Inflammatory macrophage treated with lipopolysaccharide for 1 hour (primary cell): ENCODE measurements at places on chromosomes 5 and 9.

GRCh38 chr5:144201588-144201987 is 30.9 kb downstream of the KCTD16 start:
- DNase-seq, result no peak

DNA sequence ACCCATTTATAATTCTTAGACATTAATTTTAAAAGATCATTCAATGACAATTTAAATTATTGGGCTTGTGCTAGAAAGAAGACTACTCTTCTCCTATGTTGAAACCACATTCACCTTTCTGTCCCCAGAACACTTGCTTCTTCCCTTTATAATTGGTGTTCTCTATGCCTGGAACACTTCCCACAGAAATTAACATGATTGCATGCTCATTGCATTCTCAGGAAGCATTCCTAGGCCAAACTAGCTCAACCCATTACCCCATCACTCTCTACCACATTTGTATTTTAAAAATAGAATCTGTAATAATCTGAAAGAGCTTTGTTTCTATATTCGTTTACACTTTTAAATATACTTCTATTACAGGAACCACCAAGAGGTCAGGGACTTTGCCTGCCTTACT is 184.7 kb downstream of the MEF2C start:
- DNase-seq, result no peak

DNA sequence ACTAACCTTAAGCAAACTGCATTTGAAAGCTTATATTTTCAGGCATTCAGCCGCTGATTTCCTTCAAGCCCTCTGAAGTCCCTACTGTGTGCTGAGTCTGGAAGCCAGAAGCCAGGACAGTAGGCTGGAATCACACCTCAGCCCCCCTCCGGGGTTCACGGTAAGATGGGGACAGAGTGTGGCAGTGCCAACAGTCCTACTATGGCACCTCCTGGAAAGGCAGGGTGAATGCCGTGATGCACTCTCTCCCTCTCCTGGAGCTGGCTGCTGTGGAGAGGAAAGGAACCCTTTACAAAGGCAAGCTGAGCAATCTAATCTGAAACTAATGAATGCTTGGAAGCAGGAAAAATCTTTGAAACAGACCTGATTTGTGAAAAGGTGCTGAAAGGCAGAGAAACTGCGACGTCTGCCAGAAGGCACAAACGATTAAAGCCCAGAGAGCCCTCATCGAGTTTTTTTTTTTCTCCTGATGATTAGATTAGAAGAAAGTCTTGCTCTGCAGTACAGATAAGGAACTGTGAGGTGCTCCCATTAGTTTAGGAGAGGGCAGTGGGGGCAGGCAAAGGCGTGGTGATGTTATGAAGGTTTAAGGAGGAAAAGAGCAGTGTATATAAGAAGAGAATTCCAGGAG is 21.0 kb downstream of the ANKH start:
- no peak for DNase-seq

DNA sequence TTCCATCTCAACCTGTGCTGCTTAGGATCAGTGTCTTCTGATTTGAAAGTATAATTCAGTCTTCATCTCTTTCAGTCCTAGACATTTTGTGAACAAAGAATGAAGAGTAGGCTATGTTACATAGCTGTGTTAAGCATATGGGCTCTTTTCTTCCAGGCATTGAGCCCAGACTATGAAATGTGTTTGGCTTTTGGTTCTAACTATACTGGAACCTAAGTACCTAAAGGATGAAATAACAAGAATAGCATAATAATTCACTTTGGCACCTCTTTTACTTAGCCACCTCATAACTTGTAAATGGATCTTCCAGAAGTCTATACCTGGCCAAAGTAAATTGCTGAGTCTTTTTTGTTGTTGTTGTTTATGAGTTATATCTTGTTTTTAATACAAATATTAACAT is 71.4 kb downstream of the SLF1 start:
- no peak for DNase-seq

- no peak for DNase-seq
Measured at GRCh38 chr9:137168904-137169856, 671 bp downstream of the LRRC26 start.

GRCh38 chr9:87826331-87826730 is 56.3 kb upstream of the SPATA31E1 start:
- no peak for DNase-seq

- no peak for DNase-seq
Measured at GRCh38 chr5:40312205-40312604, 367.5 kb upstream of the PTGER4 start.

- DNase-seq, result no peak
Measured at GRCh38 chr9:137367506-137368430, 55.2 kb downstream of the EXD3 start.

GRCh38 chr5:83072966-83073365 is 4.2 kb downstream of the TMEM167A start:
- no peak for DNase-seq

GRCh38 chr5:174610968-174611367 is 113.4 kb upstream of the MSX2 start:
- DNase-seq, result no peak

- DNase-seq, result peak; percentile 20
Measured at GRCh38 chr5:87400305-87400899, 12.3 kb downstream of the CCNH start.

GRCh38 chr9:134212809-134213507 is 48.6 kb upstream of the RNU6ATAC start:
- DNase-seq, result no peak

- DNase-seq, result no peak
Measured at GRCh38 chr9:26391036-26391435, 501.6 kb downstream of the CAAP1 start.

GRCh38 chr9:125908136-125908535 is 161.0 kb downstream of the PBX3 start:
- no peak for DNase-seq

DNA sequence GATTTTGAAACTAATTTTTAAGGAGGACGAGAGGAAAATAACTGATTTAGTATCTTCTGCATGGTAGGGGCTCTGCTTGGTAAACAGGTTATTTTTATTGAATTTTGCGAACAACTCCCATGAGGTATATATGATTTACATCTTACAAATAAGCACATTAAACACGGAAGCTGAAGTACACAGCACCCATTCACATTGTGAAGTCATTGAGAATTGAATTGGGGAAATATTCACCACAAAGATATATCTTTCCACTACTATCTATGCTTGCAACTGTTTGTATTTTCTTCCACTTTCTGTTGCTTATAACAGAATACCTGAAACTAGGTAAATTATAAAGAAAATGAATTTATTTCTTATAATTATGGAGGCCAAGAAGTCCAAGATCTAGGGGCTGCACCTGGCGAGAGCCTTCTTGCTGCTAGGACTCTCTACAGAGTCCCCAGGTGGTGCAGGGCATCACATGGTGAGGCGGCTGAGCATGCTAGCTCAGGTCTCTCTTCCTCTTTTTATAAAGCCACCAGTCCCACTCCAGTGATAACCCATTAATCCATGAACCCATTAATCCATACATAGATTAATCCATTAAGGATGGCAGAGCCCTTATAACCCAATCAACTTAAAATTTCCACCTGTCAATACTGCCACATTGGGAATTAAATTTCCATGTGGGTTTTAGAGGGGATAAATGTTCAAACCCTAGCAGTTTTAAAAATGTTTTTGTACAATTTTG is 79.0 kb upstream of the ZNF608 start:
- no peak for DNase-seq
